ENCODE measurements at places on chromosomes 7 and 10. TPM values are rescaled to one million over a fixed set of nuclear protein-coding genes. Genes with fewer than 3 reads are reported as not detected.

FOXI2 gene
- total RNA-seq: not detected

PDGFA gene
- total RNA-seq: 3.0 TPM

ASNS gene
- total RNA-seq: 23.1 TPM

LRMDA gene
- 14.9 TPM for total RNA-seq

ACSL5 gene
- total RNA-seq: 39.7 TPM

TMEM184A gene
- total RNA-seq: 0.05 TPM

ATOH7 gene
- total RNA-seq: not detected

SPDYE5 gene
- total RNA-seq: 0.57 TPM

- H3K4me1 ChIP-seq: no peaks in the 10 kb centered on the region
- no peak overlapping the region for H3K4me3 ChIP-seq
- no peaks in the 10 kb centered on the region for H3K36me3 ChIP-seq
Measured at GRCh38 chr7:18457832-18458231, 37.7 kb upstream of the HDAC9 start.

- no peaks in the 10 kb centered on the region for H3K27me3 ChIP-seq
- H3K27ac ChIP-seq: no peak overlapping the region
- no peak overlapping the region for H3K4me3 ChIP-seq
Measured at GRCh38 chr10:92248566-92248965, 42.3 kb downstream of the CPEB3 start.

DNA sequence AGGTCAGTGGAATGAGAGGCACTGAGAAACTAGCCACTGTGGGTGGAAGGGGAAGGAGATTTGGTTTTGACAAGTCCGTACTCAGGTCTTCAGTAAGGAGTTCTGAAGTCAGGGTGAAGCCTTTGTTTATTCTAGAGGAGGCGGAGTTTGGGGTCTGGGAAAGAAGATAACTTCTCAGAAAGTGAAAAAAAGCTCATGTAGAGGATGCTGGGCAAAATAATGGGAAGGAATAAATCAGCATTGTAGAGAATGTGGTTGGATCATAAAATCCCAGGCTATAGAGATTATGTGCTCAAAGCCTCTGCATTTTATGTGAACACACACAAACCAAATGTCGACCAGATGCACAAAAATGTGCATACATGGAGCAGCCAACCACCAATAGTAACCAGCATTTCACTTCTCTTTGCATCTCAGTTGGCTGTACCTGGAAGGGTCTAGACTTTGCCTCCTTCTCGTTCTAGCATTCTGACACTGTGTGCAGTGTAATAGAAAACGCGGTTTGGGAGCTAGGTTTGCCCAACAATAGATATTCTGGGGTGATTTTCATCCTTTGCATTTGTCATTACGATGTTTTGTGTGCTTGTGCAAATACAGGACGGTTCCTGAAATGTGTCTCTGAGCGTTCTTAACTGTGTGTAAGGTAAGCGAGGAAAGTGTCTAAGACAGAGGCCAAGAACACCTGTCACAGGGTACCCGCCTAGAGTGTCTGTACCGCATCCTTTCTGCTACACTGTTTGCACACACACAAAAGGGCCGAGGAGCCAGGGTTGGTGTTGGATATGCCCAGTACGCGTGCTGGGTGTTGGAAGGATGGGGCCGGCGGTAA lies 603 bp upstream of the HECW1 start:
- H3K27ac ChIP-seq: no peak overlapping the region
- H3K4me1 ChIP-seq: no peaks in the 10 kb centered on the region
- no peak for DNase-seq
- no peak overlapping the region for H3K4me3 ChIP-seq
- H3K36me3 ChIP-seq: no peaks in the 10 kb centered on the region

DNA sequence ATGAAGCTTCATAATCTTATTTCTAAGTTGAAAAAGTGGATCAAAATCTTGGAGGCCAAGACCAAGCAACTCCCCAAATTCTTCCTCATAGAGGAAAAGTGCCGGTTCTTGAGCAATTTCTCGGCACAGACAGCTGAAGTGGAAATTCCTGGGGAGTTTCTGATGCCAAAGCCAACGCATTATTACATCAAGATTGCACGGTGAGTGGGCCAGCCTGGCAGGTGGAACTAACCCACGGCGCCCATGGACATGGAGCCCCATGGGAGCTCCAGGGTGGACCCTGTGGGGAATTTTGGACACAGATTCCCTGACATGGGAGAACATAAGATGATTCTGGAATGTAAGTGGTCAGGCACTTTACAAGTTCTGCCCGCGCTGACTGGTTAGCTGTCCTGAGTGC lies 125.9 kb downstream of the TRRAP start:
- no peak overlapping the region for H3K27ac ChIP-seq
- no peaks in the 10 kb centered on the region for H3K4me1 ChIP-seq
- H3K4me3 ChIP-seq: no peak overlapping the region
- no peaks in the 10 kb centered on the region for H3K27me3 ChIP-seq
- peaks cover 91% of the 10 kb centered on the region for H3K36me3 ChIP-seq

DNA sequence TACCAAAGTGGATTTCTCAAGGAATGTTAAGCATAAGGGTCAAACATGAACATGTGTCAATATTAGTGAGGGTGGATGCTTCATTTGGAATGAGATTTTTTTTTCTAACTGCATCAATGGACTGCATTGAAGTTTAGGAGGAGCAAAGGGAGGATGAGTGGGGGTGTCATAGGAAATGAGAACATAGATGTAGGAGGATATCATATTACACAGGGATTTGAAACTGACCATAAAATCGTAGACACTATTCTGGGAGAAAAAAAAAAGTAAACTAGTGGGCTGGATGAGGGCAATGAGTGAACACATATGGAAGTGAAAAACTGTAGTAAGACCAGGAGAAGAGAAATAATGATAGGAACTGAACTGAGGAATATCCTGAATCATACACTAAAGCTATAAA lies 109.4 kb downstream of the SEMA3A start:
- H3K36me3 ChIP-seq: no peaks in the 10 kb centered on the region
- no peak overlapping the region for H3K4me3 ChIP-seq
- DNase-seq: no peak

GRCh38 chr7:142275028-142275427 lies 17.2 kb upstream of the PRSS58 start:
- no peak for DNase-seq
- no peak overlapping the region for H3K4me3 ChIP-seq
- no peaks in the 10 kb centered on the region for H3K27me3 ChIP-seq
- H3K36me3 ChIP-seq: no peaks in the 10 kb centered on the region
- H3K4me1 ChIP-seq: no peaks in the 10 kb centered on the region

- no peaks in the 10 kb centered on the region for H3K36me3 ChIP-seq
- H3K27ac ChIP-seq: no peak overlapping the region
- no peaks in the 10 kb centered on the region for H3K4me1 ChIP-seq
- no peak overlapping the region for H3K4me3 ChIP-seq
Measured at GRCh38 chr10:103079100-103079499, 114.0 kb downstream of the NT5C2 start.

- H3K27me3 ChIP-seq: no peaks in the 10 kb centered on the region
- no peak overlapping the region for H3K27ac ChIP-seq
- no peaks in the 10 kb centered on the region for H3K4me1 ChIP-seq
- no peak overlapping the region for H3K4me3 ChIP-seq
- H3K36me3 ChIP-seq: no peaks in the 10 kb centered on the region
Measured at GRCh38 chr7:153444641-153445040, 607.6 kb upstream of the DPP6 start.

DNA sequence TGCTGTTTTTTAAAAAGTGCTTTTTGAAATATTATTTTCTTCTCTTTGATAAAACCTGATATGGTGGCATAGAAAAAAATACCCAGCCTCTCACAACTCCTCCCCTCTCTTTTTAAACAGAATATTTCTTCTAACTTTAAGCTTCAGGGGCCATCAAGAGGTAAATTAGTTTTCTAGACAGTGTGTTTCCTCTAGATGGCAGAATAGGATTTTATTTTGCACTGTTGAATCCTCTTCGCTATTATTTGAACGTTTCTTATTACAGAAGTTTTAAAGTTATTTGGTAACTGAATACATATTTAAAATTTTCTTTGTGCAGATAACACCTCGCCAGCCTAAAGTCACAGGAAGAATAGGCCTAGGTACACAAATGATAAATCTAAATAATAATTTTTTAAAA lies 30.3 kb downstream of the ARL5B start:
- H3K36me3 ChIP-seq: no peaks in the 10 kb centered on the region
- H3K27me3 ChIP-seq: no peaks in the 10 kb centered on the region
- DNase-seq: no peak
- H3K4me1 ChIP-seq: no peaks in the 10 kb centered on the region

DNA sequence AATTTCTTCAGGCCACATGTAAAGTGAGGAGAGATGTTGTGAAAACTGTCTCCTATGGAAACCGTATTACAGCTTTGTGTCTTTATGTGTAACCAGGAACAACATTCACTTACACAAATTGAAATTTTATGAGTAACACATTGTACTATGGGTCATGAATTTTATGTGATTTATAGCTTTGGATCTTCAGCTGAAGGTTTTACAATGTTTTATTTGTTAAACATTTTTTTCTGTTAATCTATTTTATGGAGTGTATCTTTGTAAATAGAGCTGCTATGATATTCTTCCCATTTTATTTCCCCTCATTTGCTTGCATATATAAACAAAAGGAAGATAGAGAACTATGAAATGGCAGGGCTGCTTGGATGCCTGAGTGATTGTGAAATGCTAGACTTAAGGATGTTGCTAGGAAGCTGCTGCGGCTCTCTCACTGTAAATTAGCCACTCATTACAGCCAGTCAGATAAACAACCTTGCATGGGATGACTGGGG lies 104.5 kb upstream of the PCLO start:
- H3K4me3 ChIP-seq: no peak overlapping the region
- H3K4me1 ChIP-seq: no peaks in the 10 kb centered on the region
- no peak overlapping the region for H3K27ac ChIP-seq
- H3K36me3 ChIP-seq: no peaks in the 10 kb centered on the region
- no peaks in the 10 kb centered on the region for H3K27me3 ChIP-seq
